ENCODE measurements at places on chromosomes 1 and 21.
A peak's percentile ranks its signal among the peaks of the same experiment; 100 is the strongest.

- DNase-seq: no peak
Observed at GRCh38 chr1:222665964-222666363, 46.3 kb downstream of the AIDA start.

DNA sequence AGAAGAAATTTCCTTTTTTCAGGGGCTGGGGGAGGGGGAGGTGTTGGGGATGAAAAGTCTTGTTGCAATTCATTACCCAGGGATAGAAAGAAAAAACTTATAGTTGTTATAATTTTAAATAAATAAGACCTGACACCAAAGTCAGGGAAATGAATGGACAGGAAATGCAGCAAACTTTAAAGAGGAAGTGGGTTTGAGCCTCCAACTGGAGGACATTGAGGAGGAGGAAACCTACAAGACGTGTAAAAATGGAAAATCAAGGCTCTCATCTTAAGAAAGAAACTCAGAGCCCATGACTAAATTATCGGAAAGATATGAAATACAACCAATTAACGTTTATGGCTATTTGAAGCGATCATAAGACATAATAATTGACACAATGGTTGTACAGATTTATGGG is 54.4 kb downstream of the NIBAN1 start:
- no peak for DNase-seq

DNA sequence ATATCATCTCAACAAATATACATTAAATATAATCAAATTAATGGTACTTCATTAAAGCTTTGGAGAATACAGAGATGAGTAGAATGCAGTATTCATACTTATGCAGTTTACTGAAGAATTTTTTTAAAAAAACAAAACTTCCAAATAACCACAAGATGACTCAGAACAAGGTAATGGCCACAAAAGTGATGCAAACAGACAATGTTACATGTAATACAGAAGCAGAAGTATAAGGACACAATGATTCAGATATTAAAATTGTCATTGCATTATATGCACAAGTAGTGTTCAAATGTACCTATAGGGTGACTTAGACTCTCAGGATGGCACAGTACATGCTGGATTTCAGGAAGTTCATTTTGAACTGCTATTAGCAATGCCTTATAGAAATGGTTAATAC is 227.2 kb upstream of the ST6GALNAC5 start:
- no peak for DNase-seq

- DNase-seq: no peak
Observed at GRCh38 chr1:187762118-187762517, 933.4 kb downstream of the PLA2G4A start.

GRCh38 chr1:206047271-206047670 is 5.7 kb upstream of the RHEX start:
- DNase-seq: no peak

GRCh38 chr1:51488372-51489050 is 30.6 kb downstream of the EPS15 start:
- DNase-seq: no peak

DNA sequence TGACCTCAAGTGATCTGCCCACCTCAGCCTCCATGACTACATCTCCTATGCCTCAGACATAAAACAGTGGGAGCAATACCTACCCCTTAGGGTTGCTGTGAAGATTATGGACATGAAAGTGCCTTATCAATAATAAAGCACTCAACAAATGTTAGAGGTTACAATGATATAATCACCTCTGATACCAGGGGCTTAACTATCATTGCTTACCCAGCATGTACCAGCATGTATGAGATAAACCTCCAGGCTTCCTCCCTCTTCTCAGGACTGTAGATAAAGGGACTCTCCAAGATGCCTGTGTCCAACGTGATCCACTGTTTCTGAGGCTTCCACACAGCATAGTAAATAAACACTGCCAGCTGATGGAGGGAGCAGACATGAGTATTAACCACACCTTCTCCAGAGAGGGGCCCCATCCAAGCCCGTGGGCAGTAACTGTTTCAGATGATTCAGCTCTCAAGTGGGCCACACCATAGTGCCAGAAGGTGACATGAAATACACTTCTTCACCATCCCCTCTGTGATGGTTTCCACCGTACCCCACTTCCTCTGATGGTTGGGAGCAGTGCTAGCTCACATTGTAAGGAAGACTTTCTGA is 26.2 kb downstream of the RHBDL2 start:
- DNase-seq: no peak

- DNase-seq: no peak
Observed at GRCh38 chr1:245957427-245957826, 549.7 kb downstream of the SMYD3 start.

- no peak for DNase-seq
Observed at GRCh38 chr1:28986306-28986910, 72.0 kb downstream of the EPB41 start.

GRCh38 chr1:195071461-195071860 is 1536.8 kb downstream of the KCNT2 start:
- no peak for DNase-seq

- DNase-seq: no peak
Observed at GRCh38 chr1:114976891-114977290, 52.7 kb upstream of the TSHB start.

GRCh38 chr1:50109116-50109515 is 396 bp downstream of the ELAVL4 start:
- DNase-seq: no peak

DNA sequence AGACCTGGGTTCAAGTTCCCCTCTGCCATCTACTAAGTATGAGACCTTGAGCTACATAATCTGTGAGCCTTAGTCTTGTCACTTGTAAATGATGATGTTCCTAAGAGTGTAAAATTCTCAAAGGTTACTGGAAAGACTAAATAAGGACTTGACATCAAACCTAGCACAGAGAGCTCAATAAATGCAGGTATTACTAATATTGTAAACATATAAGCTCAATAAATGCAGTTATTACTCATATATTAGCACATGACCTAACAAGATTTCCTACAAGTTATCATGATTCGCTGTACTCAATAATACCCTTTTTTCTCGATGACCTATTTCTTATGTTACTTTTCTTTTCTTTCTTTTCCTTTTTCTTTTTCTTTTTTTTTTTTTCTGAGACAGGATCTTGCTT is 174.9 kb downstream of the ZNF281 start:
- DNase-seq: no peak

GRCh38 chr1:217881607-217882332 is 250.6 kb downstream of the SPATA17 start:
- no peak for DNase-seq

GRCh38 chr1:59104191-59104760 is 192.6 kb upstream of the FGGY start:
- DNase-seq: peak; percentile 16

DNA sequence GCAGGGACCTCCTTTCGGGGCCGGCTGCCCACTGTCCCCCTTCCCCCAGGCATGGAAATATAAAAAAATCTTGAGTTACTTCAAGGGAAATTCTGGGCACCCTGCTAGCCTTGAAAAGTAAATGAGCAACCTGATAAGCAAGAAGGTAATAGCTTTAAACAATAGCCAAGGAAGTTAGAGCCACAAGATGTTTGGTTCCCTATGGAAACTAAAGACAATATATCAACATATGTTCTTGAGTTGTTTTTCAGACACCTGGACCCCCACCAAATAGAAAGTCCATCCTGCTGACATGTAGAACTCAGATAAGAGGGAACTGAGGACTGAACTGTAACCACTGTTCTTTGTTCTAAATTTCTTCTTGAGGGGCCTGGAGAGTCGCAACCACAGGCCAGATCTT is 19.3 kb upstream of the SLC35A3 start:
- DNase-seq: no peak

DNA sequence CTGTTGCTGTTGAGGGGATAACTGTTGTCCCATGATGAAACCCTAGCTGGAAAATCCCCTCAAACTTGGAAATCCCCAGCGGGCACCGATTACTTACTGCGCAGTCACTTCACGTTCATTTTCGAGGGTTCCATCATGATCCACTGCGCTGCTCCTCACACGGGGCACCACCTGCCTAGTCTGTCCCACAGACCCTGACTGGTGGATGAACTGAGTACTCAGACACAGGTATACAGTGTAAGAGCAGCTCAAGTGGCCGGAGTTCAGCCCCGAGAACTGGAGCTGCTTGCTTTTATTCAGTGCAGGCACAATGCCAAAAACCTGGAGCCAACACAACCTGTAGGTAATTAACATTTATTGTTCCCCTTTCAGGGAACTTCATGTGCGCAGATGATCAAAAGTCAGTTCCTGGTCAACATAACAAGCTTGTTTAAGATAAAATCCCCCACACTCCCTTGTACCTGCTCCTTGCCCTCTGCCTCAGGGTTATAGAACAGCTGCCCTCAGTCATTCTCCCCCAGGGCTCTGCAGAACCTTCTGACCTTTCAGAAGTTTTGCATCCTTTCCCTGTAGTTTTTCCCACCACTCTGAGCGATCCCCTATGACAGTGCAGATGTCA is 46.5 kb upstream of the PRELP start:
- peak; percentile 67 for DNase-seq

DNA sequence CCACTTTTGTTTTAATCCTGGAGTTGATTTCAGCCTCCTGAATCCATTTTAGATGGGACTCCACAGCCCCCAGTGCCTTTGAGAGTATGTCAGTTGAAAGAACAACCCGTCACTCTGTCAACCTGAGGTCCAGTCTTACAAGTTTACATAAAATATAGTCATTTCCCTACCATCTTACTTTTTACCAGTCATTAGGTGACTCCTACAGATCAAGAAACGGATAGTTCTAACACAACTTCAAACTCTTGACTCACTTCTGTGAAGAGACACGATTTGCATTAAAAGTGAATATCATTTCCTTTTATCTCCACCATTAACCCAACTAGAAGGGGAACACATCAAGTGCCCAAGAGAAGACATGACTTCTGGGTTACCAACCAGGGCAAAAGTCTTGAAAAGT is 147.1 kb downstream of the NTPCR start:
- DNase-seq: no peak

DNA sequence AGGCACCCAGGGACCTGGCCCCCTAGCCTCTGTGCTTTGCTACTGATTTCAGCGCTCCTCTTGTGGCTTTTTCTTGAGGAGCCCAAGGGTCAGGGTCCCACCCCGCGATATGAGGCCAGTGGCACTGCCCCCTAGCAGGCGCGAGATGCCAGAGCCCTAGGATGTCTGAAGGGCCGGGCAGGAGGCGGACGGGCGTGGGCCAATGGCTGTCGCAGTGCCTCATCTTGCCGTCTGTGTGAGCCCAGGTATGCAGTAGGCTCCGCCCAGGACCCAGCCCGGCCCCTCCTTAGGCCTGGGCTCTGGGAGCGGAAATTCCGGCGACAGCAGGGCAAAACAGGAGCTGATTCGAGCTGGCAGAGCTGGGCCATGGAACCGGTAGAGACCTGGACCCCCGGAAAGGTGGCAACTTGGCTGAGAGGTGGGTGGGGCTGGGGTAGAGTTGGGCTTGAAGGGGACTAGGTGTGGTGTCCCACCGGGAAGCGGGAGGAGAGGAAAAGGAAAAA is at the start of gene CNKSR1:
Gene CNKSR1, plus strand, starts transcription at position 310 of the 503 bp plus-strand sequence. Its CDS starts 57 bp downstream, at position 367.
- DNase-seq: peak; percentile 78

DNA sequence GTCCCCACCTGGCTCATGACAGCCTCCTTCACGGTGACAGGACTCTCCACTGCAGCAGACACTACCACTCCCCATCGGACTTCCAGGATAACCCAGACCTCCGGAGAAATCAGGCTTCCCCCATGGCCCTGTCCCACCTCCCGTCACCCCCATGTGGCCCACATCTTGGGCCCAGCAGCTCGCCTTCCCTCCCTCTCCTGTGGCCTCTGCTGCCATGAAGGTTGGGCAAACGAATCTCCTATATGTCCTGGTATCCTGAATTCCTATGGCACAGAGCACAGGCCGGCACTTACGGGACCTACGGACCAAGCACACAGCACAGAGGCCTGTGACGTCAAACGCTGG is 82.0 kb downstream of the NPHP4 start:
- DNase-seq: no peak

- DNase-seq: no peak
Observed at GRCh38 chr1:109751531-109752260, 10.9 kb upstream of the GSTM3 start.

DNA sequence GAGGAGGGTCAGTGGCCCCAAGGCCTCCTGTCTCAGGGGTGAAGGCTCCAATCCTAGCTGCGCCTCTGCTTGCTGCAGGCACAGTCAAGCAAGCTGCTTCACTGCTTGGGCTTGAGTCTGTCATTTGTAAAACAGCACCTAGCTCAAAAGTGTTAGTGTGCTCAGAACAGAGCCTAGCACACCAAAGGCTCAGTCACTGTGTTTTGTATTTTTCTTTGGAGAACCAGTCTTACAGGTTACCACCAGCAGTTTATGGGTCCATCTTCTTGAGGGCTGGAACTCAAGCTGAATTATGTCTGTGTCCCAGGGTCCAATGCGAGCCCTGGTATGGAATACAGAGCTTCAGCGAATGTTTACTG is 113.6 kb downstream of the DMRTB1 start:
- no peak for DNase-seq

DNA sequence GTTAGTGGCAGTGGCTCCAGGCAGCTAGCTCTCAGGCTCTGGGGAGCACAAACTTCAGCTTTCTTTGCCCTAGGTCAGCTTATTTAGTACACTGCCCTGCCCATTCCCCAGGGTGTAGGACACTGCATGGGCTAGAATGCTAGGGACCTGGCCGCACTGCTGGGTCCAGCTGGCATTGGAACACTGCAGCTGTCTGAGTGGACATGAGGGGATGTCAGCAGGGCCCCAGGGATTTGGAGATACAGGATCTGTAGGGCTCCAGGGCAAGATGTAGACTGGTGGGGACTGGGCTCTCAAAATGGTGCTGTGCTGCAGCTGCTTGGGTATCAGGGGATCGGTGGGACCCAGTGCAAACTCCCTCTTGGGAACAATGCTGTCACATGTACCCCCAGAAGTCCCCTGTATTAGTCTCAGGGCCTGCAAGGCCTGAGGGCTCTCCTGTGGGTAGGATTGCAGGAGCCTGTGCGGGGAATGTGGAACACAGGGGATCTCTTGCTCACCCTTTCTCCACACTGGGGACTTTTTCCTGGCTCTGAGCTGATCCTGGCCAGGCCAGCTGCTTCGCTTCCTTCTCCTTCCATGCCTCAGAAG is 25.2 kb upstream of the TTC22 start:
- no peak for DNase-seq

- no peak for DNase-seq
Observed at GRCh38 chr21:14883351-14883750, 181.4 kb downstream of the NRIP1 start.

DNA sequence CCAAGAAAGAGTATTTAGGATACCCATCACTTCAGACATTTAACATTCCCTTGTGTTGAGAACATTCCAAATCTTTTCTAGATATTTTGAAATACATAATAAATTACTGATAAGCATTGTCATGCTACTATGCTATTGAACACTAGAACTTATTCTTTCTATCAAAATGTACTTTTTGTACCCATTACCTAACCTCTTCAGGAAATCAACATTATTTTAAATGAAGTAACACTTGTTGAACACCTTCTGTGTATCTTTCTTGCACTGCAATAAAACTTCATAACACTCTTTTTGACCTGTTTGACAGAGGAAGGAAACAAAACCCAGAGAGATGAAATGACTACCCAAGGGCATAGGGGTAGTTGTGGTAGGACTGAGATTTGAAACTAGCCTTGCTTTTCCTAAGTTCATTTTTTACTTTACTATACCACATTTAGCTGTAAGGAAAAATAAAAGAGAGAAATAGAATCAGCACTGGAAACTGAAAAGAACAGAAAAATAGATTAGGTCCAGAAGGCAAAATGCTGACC is 99.4 kb downstream of the UCHL5 start:
- no peak for DNase-seq
